ENCODE measurements at places on chromosomes 7 and 10.

- no peak for DNase-seq
Observed at GRCh38 chr7:2220506-2220905, 12.2 kb downstream of the MAD1L1 start.

GRCh38 chr7:42574685-42575084 is 337.2 kb downstream of the C7orf25 start:
- no peak for DNase-seq

DNA sequence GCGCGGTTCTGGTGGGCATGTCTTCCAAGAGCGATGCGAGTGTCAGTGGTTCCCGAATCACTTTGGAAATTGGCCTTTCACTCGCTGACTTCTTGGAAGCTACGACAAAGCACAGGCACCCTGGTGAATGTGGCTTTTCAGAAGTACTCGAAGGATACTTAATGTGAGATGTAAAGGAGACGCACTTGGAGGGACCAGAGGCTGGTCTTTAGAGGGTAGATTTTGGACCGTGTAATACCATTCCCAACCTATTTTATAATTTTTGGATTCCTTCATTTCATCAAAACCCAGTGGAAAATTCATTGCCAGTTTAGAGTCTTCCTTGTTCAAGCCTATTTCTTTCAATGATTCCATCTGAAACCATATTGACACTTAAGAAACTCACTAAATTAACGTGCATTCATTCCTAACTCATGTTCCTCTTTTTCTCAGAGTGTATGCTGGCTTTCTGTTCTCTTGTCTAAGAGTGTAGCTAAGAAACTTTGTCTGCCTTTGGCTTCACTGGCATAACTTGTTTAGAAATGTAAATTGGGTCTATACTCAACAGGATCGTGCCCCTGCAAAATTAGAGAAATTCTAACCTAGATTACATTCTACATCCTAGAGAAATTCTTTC is 645 bp upstream of the COPG2 start:
- DNase-seq, result no peak

DNA sequence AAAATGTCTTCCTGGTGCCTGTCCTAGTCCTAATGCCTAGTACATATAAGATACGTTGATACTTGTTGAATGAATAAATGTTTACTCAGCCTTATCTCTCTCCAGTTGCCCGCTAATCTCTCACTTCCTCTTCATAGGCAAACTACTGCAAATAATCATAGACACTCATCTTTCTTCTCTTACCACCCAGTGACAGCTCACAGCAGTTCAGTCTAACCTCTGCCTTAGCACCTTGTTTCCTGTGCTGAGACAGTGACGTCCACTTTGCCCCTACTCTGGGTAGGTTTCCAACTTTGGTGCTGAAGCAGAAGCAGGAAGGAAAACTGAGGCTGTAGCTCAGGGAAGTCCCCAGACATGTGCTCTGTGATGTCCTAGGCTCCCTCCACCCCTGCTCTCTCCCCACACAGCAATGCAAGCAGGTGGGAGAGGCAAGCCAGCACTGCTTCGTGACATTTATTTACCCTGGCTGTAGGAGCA is 45.5 kb upstream of the RHOBTB1 start:
- DNase-seq, result no peak

- no peak for DNase-seq
Observed at GRCh38 chr10:45229823-45230222, 85.6 kb downstream of the OR13A1 start.
